NCI-H774 (cell line): ENCODE measurements at places on chromosomes 16 and 17.

- no peak for DNase-seq
These were observed 12.1 kb upstream of the CCL8 start for GRCh38 chr17:34307110-34307509.

DNA sequence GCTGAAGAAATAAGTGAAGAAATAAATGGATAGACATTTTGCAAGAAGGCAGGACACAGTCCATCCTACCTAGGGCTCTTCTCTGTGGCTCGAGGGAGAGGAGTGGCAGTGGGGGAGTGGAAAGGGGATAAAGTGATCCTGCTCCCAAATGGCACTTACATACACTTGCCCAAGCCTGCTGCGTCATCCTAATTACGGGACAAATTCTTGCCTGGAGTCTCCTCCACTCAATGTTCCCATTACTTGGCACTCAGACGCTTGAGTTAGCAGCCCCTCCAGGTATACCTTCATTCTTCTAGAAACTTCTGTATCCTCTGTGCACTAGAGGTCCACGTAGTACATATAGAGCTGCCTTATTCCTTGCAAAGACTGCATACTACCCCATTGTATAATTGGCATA is 15.7 kb upstream of the MAP3K14 start:
- no peak for DNase-seq

GRCh38 chr17:75590849-75591721 is 3.5 kb downstream of the MYO15B start:
- no peak for DNase-seq

DNA sequence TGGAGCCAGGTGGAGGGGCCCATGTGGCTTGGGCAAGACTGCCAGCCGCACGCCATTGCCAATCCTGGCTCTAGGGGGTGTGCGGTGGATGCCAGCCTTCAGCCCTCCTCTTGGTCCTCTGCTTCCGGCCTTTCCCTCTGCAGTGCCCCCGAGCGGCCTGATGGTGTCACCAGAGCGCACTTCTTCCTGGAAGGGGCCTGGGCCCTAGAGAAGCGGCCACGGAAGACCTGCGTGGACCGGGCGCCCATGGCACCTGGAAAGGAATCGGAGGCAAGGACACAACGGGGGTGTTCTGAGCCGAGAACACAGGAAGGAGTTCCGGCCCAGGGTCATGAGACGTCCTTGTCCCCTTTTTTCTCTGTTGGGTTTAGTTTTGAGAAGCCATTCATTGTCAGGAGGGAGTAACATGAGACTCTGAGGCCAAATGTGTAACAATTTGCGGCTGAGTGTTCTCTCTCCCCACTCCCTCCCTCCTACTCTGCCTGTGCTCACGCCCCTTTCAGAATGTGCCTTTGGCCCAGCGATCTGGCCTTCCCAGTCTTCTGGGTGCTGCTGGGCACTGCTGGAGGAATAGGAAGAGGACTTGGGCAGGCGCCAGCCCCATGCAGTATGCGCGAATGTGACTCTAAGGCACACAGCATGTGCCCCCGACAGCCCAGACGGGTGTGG is 92.8 kb downstream of the IRX3 start:
- peak; percentile 73 for DNase-seq

DNA sequence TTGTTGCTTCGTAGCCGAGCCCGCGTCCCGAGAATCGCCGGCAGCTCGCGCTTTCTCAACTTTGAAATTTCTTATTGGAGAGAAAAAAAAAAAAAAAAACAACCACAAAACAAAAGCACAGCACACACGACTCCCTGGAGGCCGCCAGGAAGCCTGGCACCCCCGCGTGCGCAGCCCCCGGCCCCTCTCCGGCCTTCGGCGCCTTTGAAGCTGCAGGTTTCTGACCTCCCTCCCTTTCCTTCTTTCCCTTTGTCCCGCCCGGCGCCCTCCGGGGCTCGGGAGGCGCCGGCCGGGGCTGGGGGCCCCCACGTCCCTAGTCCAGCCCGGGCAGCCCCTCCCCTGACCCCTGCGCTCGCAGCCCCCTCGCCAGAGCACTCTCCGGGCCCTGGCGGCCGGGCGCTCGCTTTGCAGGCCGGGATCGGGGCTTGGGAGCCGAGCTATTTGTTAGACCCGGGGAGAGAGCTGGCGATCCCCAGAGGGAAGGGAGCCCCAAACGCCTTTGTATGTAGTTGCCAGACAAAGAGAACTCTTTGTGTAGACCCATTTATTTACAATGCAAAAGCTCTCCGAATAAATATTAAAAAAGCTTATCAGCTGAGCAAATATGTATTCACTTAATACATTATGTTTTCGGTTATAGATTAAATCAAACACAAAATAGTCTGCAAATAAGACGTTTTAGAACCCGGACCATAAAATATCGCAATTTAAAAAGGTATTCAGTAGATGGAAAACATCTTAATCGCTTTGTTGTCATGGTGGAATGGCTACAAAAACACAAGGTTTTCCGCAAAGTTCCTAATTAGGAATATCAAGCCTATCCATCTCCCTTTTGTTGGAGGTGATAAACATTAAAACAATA is 2.3 kb downstream of the BAHCC1 start:
- peak; percentile 49 for DNase-seq

DNA sequence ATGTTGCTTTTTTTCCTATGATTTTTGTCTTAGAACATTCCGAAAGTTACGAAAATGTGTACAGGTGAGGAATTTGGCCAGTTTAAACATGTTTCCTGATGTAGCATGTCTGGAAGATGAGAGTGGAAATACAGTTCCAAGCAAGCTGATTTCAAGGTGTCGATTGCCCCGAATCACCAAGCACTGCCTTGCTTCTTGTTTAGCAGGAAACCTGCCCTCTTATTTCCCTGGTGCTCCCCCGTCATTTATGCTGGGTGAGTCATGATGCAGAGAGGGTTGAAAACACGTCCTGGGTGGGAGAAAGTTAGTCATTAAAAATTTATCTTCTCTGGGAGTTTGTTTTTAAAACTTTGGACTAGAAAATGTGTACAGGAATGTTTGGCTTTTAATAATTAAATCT is 608.6 kb upstream of the EEF2KMT start:
- no peak for DNase-seq

DNA sequence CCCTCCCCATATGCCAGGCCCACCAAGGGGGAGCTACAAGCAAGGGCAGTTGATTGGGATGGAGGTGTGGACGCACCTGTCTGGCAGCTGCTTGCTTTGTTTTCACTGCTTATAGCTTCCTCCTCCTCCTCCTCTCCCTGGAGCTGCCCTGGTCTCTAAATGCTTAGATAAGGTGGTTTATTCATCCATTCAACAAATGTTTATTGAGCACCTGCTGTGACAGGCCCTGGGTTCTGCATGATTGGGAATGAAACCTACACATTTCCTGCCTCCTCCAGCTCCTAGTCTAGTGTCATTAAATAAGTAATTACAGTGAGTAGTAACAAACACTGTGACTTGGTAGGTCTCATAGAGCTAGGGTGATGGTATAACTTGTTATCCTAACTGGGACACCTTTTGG is 17.4 kb upstream of the MAP3K14 start:
- peak; percentile 89 for DNase-seq

- no peak for DNase-seq
These were observed 48.1 kb downstream of the RMI2 start for GRCh38 chr16:11393366-11393765.

GRCh38 chr17:7956228-7956965 is 24.4 kb downstream of the CNTROB start:
- DNase-seq = no peak

GRCh38 chr16:64950262-64950661 is 171.6 kb downstream of the CDH11 start:
- DNase-seq = no peak

DNA sequence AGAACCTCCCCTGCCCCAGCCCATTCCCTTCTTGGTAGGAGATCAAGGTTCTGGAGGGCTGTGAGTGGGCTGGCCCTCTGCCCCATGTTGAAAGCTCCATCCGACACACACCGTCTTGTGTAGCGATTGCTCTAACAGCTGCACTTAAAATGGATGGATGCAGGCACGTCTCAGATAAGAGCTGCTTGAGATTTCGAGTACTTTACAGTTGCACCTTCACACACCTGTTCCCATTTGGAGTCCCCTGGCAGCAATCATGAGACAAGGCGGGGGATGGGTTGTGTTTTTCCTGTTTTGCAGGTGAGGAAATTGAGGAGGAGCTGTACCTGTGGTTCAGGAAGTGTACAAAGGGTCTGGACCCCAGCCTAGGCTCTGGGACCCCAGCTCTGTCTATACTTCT is 25.6 kb upstream of the TAC4 start:
- peak; percentile 35 for DNase-seq

- no peak for DNase-seq
These were observed at the start of gene UNC45B for GRCh38 chr17:35147375-35147905. Gene UNC45B, plus strand, starts transcription at chr17:35147817. Its CDS starts 447 bp downstream, at chr17:35148264.

DNA sequence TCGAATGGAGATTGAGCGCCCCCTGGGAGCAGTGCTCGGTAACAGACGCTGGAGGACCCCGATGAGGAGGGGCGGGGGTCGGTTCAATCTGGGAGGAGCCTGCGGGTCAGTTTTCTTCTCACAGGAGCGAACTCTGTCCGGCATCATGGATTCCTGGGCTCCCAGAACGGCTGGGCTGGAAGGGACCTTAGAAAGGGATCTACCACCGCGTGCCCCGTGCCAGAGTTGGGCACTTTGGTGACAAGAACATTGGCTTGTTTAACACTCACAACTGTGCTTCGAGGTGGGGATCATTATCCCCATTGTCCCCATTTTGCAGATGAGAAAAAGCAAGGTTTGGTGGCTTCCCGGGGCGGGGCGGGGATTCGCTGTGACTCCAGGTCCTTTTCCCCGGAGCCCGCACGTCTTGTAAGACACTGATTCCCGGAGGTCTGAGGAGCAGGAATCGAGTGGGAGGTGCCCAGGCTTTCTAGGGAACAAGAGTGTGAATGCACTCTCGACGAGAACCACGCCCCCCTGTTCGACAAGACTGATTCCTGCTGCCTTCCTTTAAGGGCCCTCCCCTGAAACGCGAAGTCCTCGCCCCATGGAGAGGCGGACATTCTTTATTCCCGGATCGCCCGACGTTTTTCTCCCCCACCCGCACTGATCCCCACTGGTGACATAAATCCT is 1.5 kb upstream of the FBXL19 start:
- peak; percentile 75 for DNase-seq

DNA sequence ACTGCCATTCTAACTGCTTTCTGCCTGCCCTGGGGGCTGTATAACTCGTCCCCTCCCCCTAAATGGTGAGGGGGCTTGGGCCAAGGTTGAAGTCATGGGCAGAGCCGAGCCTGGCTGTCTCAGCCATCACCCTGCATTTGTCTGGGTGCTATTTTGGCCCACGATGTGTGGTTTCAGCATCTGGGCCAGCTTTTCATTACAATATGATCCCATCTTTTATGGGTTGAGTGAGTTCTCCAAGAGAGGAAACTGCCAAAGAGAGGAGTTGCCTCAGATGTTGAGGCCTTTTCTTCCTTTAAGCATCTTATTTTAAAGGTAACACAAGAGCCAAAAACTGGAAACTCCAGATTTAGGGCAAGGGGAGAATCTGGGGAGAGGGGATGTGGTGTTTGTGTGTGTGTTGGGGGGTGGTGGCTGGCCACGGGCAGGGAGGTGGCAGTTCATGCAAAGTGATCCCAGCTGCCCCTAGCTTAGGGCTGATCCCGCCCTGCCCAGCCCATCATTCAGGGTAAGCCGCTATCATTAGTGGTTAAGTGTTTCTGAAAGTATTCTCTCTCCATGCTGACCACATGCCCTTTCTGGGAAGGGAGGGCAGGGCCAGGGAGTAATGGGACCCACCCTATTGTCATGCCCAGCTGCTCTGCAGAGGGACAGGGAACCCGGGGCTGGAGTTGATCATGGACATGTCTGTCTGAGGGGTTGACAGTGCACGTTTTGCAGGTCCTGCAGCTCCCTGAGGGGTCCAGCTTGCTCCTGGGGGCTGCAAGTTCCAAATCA is 83.2 kb upstream of the CLEC18A start:
- DNase-seq = no peak

DNA sequence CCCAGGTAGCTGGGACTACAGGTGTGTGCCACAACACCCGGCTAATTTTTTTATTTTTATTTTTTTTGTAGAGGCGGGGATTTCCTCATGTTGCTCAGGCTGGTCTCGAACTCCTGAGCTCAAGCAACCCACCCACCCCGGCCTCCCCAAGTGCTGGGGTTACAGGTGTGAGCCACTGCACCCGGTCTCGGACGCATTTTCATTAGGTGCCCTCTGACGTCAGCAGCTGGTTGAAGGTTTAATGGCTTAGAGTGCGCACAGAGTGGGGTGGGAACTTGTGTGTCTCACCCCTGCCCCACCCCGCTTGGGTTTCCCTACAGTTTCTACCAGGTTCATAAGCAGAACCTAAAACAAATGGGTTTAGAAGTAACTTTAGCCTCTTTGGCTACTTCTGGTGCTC is 109.0 kb downstream of the N4BP1 start:
- no peak for DNase-seq

GRCh38 chr16:81572386-81573144 is 128.0 kb downstream of the CMIP start:
- DNase-seq = no peak

DNA sequence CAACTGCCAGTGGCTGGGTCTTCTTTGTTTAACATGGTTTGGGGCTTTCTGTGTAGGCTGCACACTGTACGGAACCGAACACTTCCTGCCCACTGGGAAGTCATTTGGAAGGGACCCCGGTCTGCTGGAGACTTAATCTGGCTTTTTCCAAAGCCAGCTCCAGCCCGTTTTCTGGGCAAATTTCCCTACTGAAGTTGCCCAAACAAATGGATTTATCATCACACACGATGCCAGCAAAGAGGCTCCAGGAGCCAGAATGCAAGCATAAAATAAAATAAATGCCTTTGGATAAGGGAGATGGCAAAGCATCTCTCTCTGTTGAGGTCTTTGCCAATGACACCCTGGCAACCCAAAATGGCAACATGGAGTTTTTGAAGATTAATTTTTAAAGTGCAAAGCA is 259.9 kb upstream of the IRX3 start:
- DNase-seq = no peak

- no peak for DNase-seq
These were observed 80.6 kb upstream of the SALL1 start for GRCh38 chr16:51231702-51232101.

- no peak for DNase-seq
These were observed 49.1 kb downstream of the TNRC6C start for GRCh38 chr17:78007647-78008046.

DNA sequence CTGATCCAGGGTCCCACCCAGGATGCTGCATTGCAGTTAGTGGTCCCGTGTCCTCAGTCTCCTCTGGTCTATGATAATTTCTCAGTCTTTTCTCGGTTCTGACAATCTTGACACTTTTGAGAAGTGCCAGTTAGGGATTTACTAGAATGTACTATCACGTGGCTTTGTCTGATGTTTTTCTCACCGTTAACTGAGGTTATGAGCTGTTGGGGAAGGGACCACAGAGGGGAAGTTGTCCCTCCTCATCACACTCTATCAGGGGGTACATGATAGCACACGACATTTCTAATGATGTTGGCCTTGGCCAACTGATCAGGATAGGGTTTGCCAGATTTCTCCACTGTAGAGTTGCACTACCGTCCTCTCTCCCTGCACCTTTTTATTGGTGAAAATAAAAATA is 250.9 kb upstream of the SDK2 start:
- DNase-seq = no peak

GRCh38 chr17:56785405-56785804 is 48.3 kb downstream of the C17orf67 start:
- DNase-seq = no peak
